ENCODE measurements at places on chromosomes 6 and 20.

GRCh38 chr20:56554869-56555268 lies 21.8 kb downstream of the FAM209B start:
- no peak for DNase-seq

DNA sequence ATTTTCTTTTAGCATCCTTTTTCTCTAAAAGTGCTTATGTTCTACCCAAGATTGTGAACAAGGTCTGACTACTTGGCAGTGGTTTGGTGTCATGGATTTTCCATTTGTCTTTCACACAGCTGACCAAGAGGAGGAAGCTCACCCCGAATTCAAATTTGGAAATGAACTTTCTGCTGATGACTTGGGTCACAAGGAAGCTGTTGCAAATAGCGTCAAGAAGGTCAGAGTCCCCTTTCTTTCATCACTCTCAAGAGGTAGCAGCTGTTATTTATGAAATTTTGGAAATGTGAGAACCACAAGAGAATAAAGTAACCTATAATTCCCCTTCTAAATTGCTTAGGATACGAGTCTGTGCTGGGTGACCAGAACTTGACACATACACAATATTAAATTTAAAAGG lies 113.0 kb upstream of the LAMP5 start:
- DNase-seq, result no peak

DNA sequence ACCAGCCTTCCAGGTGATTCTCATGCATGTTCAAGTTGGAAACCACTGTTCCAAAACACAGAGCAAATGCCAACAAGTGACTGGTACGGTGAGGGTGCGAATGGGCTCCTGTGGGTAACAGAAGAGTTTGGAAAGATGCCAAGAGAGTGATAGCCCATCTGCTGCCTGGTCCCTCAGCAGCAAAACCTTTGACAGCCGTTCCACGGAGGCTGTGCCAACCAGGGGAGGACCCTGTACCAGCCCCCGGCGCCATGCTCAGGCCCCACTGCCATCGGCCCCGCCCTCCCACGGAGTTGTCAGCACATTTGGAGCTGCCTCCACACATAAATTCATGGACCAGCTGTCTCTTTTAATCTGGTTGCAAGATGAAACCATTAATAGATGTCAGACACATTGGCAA lies 4.4 kb upstream of the PTPRT start:
- DNase-seq, result no peak

DNA sequence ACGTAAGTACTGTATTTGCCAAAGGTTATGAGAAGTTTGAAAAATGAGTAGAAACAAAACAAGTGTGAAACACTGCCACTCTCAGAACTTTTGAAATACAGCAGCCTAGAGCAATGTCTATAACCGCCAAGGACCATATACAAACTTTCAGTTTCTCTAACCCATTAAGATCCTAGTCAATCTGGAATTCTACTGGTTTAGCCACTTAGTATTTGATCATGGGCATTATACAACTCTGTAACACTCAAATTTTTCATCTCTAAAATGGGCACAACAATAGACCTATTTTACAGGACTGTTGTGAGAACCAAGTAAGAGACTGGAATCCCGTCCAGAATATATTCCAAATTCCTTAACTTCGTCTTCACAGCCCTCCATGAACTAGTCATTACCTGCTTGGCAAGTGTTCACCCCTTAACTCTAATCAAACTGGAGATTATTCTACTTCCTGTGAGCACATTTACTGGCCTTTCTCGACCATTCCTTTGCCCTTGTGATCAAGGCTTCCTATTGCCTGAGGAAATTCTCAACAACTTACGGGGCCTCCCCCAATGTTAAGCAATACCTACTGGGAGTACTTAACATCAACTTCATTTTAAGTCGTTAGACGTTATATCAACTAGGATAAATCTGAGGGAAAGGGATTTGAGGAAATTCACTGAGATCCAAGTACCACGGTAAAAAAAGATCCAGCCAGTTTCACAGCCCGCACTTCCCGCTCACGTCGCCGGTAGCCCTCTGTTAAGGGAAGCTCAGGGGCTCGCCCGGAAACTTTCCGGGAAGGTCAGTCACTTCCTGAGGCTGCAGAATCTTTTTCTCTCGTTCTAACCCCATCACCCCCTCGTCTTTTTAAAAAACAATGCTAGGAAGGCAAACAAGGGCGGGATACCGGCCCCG lies 1.1 kb downstream of the EIF2S2 start:
- no peak for DNase-seq

DNA sequence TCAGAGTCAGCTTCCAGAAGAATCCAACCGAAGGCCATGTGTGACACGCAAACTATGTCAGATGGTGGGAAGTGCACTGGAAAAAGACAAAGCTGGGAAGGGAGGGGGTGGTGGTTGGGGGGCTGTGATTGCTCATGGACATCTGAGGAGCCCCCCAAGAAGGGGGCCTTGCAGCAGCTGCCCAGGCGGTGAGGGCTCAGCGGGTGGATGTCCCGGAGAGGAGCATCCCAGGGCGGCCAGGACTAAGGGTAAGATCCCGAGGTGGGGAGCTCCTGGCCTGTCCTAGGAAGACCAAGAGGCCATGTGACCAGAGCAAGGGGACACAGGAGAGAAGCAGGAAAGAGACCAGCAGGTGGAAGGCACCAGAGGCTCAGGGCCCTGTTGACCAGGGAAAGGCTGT lies 299.5 kb downstream of the PREX1 start:
- DNase-seq, result no peak

DNA sequence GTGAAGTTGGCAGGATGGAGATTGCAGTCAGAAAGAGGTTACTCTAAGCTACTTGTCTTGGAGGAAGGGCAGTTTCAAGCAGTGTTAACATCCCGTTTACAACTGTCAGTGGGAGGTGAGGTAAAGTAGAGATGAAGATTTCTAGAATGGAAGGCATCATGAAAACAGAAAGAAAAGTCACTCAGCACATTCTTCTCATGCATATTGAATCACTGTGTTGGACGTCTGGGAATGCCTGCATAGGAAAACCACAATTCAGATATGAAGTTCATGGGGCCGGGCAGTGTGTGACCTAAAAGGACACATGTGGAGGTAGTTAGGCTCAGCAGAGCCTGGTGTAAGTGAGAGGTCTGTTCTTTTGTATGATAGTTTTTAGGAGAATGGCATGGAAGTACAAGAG lies 73.5 kb upstream of the LAMP5 start:
- no peak for DNase-seq

- DNase-seq, result no peak
Measured at GRCh38 chr20:44445742-44446710, 29.6 kb upstream of the TTPAL start.

DNA sequence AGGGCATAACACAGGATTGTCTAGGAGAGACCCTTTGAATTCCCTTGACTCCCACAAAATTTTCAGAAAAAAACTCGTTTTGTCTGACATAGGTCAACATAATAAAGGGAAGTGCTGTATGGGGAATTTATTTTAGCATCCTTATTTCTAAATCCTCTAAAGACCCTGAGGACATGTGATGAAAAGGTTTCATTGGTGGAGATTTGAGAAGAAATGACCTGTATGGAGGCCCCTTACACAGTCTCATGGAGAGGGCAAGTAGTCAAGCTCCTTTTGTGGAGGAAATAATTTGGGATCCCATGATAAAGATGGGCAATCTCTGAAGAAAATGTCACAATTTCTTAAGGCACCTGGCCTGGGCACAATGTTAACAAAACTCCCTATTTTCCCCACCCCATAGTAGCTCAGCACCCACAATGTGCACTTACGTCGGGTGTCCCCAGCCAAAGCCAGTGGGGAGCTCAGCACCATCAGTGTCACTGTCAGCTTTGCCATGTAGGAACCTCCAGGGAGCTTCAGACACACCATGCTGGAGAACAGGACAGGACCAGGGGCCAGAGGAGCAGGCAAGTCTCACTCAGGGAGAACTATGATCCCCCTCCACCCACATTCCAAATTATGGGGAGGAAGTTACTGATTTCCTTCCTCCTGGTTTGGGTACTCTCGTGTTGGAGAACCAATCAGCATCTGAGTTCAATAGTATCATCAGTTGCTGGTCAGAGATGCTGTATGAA lies at the start of gene HLA-DRB5:
HLA-DRB5 (minus strand) TSS at position 591 of the 734 bp plus-strand sequence; CDS start at position 528, 63 bp downstream.
- DNase-seq, result no peak

DNA sequence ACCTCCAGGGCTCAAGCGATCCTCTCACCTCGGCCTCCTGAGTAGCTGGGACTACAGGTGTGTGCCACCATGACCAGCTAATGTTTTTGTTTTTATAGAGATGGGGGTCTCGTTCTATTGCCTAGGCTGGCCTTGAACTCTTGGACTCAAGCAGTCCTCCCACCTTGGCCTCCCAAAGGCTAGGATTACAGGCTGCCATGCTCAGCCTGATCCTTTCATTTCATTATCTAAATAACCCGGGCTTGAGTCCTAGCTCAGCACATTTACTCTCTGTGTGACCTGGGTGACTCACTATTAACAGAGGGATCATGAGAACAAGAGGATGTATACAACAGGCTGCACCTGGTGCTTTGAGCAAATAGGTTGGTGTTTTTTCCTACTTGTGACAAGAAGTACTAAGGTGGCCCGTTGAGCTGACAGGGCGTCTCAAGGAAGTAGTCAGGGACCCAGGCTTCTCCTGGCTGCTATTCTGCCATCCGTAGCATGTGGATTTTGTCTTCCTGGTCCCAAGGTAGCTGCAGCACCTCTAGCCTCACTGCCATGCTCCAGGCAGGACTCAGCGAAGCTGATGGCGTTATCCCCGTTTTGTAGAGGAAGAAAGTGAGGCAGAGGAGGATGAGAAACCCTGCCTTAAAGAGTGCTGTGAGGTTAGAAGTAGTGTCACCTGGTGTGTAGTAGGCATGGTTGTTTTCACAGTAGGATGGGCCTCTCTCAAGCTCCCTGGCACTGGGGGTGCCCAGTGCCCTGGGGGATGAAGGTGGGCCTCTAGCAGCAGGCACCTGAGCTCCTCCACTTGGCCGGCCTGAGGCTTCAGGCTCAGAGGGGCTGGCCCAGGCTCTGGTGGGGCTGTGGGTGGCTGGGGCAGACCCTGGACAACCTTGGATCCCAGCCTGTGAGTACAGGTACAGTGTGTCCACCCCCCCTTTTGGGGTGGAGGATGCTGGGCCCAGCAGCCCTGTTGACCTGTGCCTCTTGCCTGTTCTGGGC lies 62.4 kb downstream of the ADNP start:
- DNase-seq, result no peak
